COLO829 (cell line): ENCODE measurements at places on chromosomes 5 and 9.

GRCh38 chr5:122040636-122041302, 37.3 kb downstream of the LOX start:
- DNase-seq = no peak

DNA sequence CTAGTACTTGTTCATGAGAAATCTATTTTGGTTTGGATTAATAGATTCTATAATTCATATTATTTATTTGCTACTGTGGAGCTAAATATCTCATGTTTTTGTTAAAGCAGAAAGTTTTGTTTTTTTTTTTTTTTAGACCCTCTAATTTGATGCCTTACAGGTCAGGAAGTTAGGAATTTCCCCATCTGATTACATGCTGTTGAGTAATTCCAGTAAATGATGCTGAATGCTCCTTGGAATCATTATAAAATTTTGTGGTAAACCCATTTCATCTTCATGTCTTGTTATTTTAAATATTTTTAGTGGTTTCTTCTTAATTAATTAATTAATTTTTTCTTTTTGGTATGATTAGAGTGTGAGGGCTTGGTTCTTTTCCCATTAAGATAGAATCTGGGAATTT, 35.6 kb downstream of the NNT start:
- DNase-seq = no peak

GRCh38 chr5:980001-980588, 28.5 kb upstream of the NKD2 start:
- peak; percentile 86 for DNase-seq

DNA sequence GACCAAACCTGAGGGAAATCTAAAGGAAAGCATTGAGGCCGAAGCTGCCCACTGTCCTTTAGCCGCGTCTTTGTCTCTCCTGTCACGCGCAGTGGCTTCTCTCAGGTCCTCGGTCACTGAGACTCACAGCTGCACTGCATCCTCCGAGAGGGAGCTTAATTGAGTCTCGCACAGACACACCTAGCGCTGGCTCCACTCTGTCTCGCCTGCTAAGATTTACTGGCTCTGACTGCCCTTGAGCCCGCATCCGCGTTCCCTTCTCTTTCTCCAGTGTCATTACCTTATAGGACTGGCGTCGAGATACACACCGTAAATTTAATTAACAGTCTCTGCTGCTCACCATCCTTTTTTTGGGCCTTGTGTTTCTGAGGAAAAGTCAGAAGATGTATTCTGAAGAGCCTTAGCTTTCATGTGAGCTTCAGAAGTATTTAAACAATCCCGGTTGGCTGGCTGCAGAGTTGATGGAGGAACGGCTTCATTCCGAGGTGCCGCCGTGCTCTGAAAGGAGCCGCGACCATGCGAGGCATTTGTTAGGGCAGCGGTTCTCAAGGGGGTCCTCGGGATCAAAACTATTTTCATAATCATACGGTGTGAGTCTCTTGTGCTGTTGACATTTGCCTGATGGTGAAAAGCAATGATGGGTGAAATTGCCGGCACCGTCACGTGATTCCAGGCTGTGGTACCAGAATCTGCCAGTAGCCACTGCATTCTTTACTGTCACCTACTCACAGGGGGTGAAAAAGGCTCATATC, 58.3 kb downstream of the GPR107 start:
- DNase-seq = no peak

GRCh38 chr9:136728548-136729123, 14.1 kb downstream of the LCN10 start:
- peak; percentile 28 for DNase-seq

GRCh38 chr9:98637381-98637780, 71.4 kb downstream of the GABBR2 start:
- no peak for DNase-seq

DNA sequence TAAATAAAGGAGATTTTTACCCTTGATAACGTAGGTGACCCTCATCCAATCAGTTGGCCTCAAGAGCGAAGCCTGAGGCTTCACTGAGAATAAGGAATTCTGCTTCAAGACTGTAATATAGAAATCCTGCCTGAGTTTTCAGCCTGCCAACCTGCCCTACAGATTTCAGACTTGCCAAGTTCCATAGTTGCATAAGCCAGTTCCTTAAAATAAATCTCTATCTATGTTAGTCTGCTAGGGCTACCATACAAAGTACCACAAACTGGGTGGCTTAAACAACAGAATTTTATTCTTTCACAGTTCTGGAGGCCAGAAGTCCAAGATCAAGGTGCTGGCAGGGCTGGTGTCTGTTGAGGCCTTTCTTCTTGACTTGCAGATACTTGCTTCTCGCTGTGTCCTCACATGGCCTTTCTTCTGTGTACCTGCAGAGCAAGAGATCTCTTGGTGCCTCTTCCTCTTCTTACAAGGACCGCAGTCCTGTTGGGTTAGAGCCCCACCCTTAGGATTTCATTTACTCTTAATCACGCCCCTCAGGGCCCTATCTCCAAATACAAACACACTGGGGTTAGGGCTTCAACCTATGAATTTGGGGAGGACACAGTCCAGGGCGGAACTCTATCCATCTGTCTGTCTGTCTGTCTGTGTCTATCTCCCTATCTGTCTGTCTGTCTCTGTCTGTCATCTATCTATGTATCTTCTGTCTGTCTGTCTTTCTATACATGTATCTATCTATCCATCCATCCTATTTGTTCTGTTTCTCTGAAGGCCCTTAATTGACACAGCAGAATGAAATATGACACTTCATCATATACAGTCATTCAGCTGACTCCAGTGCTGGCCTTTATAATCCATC, 17.0 kb upstream of the CMBL start:
- DNase-seq = no peak

DNA sequence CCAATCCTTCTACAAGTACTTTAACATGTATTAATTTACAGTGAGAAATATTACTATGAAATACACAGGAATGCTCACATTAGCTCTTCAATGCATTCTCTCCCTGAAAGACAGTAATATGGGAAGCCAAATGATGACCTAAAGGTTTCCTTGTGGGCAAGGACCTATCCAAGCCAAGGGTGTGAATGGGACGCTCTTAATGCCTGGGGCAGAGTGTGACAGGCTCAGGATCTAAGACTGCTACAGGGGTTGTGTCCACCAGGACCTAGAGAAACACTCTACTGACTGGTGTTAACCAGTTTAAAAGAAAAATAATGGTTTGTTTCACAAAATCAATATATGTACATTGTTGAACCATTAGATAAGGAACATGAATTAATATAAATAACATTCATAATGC, 158.7 kb downstream of the FGF1 start:
- DNase-seq = no peak

DNA sequence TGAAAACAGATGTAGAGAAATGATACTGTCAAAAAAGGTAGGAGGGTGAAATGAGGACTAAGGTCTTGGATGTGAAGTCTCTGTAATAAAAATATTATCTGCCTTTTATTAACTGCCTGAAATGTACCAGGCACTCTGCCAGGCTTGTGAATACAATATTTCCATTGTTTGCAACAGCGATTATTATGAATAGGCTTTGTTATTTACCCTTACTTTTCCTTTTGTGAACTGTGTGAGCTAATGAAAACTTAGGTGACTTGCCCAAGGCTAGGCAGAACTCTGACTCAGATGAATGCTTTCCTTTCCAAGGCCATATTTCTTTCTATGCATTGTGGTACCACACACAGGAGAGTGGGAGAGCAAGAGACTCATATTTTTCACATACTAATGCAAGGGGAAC, 204.1 kb downstream of the CDH12 start:
- no peak for DNase-seq

GRCh38 chr5:167626341-167627123, 664.9 kb upstream of the WWC1 start:
- no peak for DNase-seq

DNA sequence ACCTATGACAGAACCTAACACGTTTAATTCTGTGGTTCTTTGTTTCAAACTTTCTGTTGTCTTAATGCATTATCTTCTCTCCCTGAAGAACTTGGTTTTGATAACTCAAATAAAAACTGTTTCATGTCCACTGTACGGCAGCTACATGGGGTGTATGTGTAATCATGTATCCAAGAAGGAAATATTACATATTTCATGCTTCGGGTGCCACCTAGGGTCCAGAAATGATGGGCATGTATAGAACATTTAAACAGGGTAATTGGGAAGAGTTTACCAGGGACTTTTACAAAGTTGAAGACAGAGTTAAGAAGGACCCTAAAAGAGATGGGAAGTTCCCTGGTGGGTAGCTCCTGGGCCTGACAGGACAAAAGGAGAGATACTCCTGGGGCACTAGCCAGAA, 291.3 kb downstream of the FBXL7 start:
- no peak for DNase-seq

DNA sequence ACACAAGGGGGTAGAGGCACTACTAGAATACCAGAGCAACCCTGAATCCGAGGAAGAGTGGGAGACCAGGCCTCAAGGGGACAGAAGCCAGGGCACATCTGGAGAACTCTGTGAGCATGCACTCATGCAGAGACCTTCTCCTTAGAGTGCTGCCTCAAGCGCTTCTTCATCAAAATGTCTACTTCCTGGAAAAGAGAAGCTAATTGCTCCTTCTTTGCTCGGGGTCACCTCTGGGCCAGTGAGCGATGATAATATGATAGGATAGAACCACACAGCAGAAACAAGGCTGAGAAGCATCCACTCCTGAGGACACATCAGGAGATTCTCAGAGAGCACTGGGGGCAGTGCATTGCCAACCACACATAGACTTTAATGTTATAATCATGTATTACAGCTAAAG, 23.7 kb upstream of the LMNB1 start:
- no peak for DNase-seq

DNA sequence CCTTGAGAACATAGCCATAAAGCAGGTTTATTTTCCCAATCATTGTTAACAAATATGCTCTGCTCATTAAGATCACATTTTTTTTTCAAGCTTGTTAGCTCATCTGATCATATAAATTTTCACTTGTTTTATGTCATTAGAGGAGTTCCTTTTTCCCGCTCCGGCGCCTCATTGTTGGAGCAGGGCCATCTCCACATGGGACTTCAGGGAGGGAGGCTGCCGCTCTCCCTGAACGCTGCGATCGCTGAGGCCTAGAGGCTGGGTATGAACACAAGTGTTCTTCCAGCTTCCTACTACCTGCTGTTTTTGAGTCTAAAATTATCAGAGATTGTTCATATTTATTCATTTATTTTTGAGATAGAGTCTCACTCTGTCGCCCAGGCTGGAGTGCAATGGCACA, 246.9 kb downstream of the MPDZ start:
- no peak for DNase-seq

- DNase-seq = no peak
Measured at GRCh38 chr9:20984506-20984905, 46.9 kb downstream of the HACD4 start.

GRCh38 chr9:105245891-105246161, 1.4 kb downstream of the SLC44A1 start:
- no peak for DNase-seq

GRCh38 chr5:24162343-24162742, 482.4 kb downstream of the CDH10 start:
- DNase-seq = no peak

GRCh38 chr5:61809651-61810050, 477.6 kb downstream of the ZSWIM6 start:
- DNase-seq = no peak

GRCh38 chr9:98335661-98336060, 80.2 kb upstream of the TBC1D2 start:
- DNase-seq = no peak

DNA sequence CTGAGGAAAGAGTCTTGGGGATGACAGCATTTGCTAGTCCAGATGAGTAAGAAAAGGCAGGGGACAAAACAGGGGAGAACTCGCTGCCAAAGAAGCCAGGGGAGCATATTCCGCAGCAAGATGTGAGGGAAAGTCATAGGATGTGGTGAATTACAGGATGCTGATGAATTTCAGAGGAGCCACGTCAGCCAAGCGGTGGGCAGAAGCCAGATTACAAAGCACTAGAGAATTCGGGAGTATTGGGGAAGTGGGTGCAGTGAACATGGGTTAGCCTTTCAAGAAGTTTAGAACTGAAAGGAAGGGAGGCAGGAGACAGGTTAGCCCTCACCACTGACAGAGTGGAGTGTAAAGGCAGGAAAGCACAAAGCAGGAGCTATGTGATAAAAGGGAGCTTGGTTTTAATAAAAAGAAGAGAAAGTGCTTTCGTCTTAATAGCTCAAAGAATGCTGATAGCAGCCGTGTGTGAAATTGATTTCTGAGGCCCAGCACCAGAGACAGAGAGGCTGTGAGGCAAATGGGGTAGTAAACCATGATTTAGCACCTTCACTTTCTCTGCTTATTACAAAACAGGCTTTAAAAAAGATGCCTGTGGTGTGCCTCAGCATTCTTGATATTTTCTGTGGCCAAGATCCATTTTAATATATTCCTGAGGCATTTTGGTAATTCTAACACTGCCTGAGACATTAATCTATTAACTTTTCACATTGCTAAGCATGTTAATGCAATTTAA, 16.9 kb downstream of the ADAMTSL1 start:
- no peak for DNase-seq
